ENCODE measurements at places on chromosomes 5 and 9. TPM values are rescaled to one million over a fixed set of nuclear protein-coding genes. Genes with fewer than 3 reads are reported as not detected.

The LRRC70 gene
- total RNA-seq, result 1.6 TPM

The IFNA2 gene
- total RNA-seq, result not detected

The TEK gene
- total RNA-seq, result 6.1 TPM

The SLC25A48 gene
- total RNA-seq, result 0.80 TPM

The RORB gene
- total RNA-seq, result 0.04 TPM

The SLC28A3 gene
- 0.12 TPM for total RNA-seq

The SH3TC2 gene
- 0.12 TPM for total RNA-seq

The TCERG1 gene
- 19.7 TPM for total RNA-seq

Measured in right lobe of liver (tissue), 6 donors.